ENCODE measurements at places on chromosomes 7 and 10. TPM values are rescaled to one million over a fixed set of nuclear protein-coding genes. Genes with fewer than 3 reads are reported as not detected.

DNA sequence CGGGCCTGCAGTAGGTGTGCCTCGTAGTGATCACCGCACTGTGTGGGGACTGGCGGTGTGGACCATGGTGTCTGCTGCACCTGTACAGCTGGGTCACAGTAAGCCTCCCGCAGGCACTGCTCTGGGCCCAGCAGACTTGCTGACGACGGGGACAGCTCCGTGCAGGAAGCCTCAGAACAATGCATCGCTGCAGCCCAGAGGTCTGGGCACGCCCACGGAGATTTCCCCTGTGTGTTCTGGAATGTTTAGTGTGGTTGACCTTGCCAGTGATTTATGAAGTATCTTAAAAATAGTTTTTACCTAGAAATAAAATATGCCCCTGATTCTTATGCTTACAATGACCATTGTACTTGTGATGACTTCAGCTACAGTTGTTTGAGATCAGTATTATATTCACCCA, 59.1 kb upstream of the ZNF32 start:
- DNase-seq, result peak; percentile 20

- DNase-seq, result peak; percentile 99
These were observed at the start of gene ZYX for GRCh38 chr7:143380646-143381426. ZYX (plus strand) TSS chr7:143381345; CDS start chr7:143381572, 227 bp downstream.

DNA sequence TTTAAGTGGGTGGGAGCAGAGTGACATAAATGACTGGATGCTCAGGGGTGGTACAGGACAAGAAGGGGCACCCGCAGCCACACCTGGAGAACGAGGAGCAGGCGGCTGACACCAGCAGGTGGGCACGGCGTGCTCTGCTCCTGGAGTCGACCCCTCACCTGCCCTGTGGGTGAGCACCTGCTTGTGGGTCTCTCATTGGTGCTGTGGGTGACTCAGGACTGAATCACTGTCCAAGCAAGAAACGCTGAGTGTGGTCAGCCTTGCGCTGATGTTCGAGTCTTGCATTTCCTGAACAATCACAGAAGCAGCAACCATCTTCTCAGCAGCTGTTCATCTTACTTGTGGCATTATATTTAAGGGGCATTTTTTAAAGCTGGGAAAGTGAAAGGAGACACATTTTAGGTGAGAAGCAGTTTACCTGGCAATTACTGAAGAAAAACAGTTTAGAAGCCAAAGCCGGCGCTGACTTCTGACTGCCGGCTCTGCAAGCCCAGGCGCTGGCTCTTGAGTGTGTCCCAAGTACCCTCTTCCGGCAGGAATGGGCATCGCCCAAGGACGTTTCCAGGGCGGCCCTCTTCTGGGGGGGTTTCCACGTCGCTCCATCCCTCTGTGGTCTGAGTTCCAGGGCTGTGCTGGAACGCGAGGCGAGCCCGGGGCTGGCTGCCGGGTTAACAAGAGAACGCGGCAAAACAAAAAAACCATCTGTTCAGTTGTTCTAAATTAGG, 145.2 kb upstream of the PFKP start:
- DNase-seq, result peak; percentile 77

- DNase-seq, result no peak
These were observed 61.3 kb downstream of the DNAH11 start for GRCh38 chr7:21603972-21604749.

GRCh38 chr10:26081459-26081858, 135.1 kb upstream of the GAD2 start:
- DNase-seq, result no peak

- DNase-seq, result no peak
These were observed 306.7 kb downstream of the DNAJB6 start for GRCh38 chr7:157643525-157643970.

DNA sequence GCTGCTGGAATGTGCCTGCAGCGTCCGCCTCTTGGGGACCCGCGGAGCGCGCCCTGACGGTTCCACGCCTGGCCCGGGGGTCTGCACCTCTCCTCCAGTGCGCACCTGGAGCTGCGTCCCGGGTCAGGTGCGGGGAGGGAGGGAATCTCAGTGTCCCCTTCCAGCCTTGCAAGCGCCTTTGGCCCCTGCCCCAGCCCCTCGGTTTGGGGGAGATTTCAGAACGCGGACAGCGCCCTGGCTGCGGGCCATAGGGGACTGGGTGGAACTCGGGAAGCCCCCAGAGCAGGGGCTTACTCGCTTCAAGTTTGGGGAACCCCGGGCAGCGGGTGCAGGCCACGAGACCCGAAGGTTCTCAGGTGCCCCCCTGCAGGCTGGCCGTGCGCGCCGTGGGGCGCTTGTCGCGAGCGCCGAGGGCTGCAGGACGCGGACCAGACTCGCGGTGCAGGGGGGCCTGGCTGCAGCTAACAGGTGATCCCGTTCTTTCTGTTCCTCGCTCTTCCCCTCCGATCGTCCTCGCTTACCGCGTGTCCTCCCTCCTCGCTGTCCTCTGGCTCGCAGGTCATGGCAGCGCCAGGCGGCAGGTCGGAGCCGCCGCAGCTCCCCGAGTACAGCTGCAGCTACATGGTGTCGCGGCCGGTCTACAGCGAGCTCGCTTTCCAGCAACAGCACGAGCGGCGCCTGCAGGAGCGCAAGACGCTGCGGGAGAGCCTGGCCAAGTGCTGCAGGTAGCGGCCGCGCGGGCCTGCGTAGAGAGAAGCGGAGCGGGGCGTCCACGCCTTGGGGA, 645 bp downstream of the SLC26A4 start:
- DNase-seq, result peak; percentile 75

DNA sequence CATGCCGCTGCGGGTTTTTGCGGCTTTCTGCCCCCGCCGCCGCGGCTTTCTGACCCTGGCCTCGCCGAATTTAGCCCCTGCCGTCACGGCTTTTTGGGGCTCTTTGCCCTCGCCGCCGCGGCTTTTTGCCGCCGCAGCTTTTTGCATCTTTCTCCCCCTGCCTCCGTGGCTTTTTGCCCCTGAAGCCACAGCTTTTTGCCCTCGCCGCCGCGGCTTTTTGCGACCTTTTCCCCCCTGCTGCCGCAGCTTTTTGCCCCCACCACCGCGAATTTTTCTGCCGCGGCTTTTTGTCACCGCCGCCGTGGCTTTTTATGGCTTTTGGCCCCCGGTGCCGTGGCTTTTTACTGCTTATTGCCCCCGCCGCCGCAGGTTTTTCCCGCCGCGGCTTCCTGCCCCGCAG, 636.5 kb downstream of the ZNF716 start:
- no peak for DNase-seq

GRCh38 chr10:99808270-99808669, 25.8 kb downstream of the ABCC2 start:
- DNase-seq, result no peak

GRCh38 chr7:155738652-155739537, 73.4 kb downstream of the SHH start:
- peak; percentile 83 for DNase-seq

GRCh38 chr10:19788075-19788686, 28.1 kb upstream of the PLXDC2 start:
- DNase-seq, result peak; percentile 6

- no peak for DNase-seq
These were observed 248.9 kb upstream of the MKI67 start for GRCh38 chr10:128375171-128375570.

DNA sequence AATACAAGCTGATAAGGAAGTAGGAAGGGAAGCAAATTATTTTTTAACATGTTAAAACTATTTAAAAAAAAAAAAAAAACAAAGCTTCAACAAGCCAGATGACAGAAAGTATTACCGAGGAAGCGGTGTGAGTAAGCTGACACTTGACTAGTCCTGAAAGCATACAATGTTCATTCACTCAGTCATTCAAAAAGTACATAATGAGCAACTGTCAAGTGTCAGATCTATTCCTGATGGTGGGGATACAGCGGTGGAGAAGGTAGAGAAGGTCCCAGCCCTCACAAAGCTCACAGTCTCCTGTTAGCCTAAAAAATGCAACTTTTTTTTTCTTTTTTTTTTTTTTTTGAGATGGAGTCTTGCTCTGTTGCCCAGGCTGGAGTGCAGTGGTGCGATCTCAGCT, 40.0 kb downstream of the RAPGEF5 start:
- DNase-seq, result no peak

GRCh38 chr7:8070451-8071180, 102.0 kb downstream of the GLCCI1 start:
- DNase-seq, result no peak

DNA sequence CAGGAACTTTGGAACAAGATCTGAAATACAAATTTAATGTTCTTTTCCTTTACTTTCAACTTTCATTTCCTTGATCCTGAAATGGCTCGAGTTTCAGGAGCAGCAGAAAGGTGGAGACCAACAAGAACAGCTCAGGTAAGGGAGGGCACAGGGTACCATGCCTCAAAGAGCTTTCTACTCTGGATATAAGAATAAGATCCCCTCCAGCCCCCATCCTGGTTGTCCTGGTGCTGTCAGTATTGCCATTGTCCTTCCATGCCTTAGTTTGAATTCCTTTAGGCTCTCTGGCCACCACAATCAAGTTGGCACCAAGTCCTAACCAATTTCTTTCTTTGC, 12.5 kb upstream of the CALU start:
- DNase-seq, result no peak

The AQP1 gene
- 1.0 TPM for total RNA-seq

The MKX gene
- 0.39 TPM for total RNA-seq

The A1CF gene
- total RNA-seq, result not detected

The MALSU1 gene
- total RNA-seq, result 158 TPM

The ACHE gene
- total RNA-seq, result not detected

The COL17A1 gene
- 0.23 TPM for total RNA-seq

The TCERG1L gene
- 0.03 TPM for total RNA-seq

The LRRC17 gene
- total RNA-seq, result 88.4 TPM

The CXCL12 gene
- total RNA-seq, result 2.2 TPM

The PNLIPRP2 gene
- total RNA-seq, result not detected

The LIPJ gene
- not detected for total RNA-seq

The CYP2E1 gene
- 2.5 TPM for total RNA-seq

The MAP3K8 gene
- 3.6 TPM for total RNA-seq

The OR9A2 gene
- total RNA-seq, result not detected

The CPN1 gene
- not detected for total RNA-seq

All from Daoy (cell line).